ENCODE measurements at places on chromosomes 12 and 14. TPM values are rescaled to one million over a fixed set of nuclear protein-coding genes. Genes with fewer than 3 reads are reported as not detected.
A peak's percentile ranks its signal among the peaks of the same experiment; 100 is the strongest.

GRCh38 chr14:60863249-60863648 lies 117.6 kb downstream of the TRMT5 start:
- no peak for DNase-seq
- peaks cover 14% of the 10 kb centered on the region for H3K36me3 ChIP-seq
- no peak overlapping the region for H3K4me3 ChIP-seq

GRCh38 chr14:52692248-52692962 lies 3.0 kb downstream of the ERO1A start:
- H3K4me1 ChIP-seq, result peaks cover 66% of the 10 kb centered on the region
- peaks cover 52% of the 10 kb centered on the region for H3K36me3 ChIP-seq
- peak; percentile 78 for DNase-seq
- H3K27ac ChIP-seq, result peak overlapping the region; percentile 73

GRCh38 chr14:99225436-99226203 lies 46.4 kb downstream of the BCL11B start:
- DNase-seq, result no peak
- H3K27ac ChIP-seq, result peak overlapping the region; percentile 91
- peaks cover 92% of the 10 kb centered on the region for H3K4me1 ChIP-seq
- peaks cover 57% of the 10 kb centered on the region for H3K36me3 ChIP-seq
- peak overlapping the region; percentile 39 for H3K4me3 ChIP-seq

GRCh38 chr14:90759370-90760077 lies 56.7 kb downstream of the TTC7B start:
- DNase-seq, result no peak
- peak overlapping the region; percentile 73 for H3K4me3 ChIP-seq
- peaks cover 14% of the 10 kb centered on the region for H3K4me1 ChIP-seq
- H3K27me3 ChIP-seq, result peaks cover 30% of the 10 kb centered on the region
- peaks cover 3% of the 10 kb centered on the region for H3K36me3 ChIP-seq

DNA sequence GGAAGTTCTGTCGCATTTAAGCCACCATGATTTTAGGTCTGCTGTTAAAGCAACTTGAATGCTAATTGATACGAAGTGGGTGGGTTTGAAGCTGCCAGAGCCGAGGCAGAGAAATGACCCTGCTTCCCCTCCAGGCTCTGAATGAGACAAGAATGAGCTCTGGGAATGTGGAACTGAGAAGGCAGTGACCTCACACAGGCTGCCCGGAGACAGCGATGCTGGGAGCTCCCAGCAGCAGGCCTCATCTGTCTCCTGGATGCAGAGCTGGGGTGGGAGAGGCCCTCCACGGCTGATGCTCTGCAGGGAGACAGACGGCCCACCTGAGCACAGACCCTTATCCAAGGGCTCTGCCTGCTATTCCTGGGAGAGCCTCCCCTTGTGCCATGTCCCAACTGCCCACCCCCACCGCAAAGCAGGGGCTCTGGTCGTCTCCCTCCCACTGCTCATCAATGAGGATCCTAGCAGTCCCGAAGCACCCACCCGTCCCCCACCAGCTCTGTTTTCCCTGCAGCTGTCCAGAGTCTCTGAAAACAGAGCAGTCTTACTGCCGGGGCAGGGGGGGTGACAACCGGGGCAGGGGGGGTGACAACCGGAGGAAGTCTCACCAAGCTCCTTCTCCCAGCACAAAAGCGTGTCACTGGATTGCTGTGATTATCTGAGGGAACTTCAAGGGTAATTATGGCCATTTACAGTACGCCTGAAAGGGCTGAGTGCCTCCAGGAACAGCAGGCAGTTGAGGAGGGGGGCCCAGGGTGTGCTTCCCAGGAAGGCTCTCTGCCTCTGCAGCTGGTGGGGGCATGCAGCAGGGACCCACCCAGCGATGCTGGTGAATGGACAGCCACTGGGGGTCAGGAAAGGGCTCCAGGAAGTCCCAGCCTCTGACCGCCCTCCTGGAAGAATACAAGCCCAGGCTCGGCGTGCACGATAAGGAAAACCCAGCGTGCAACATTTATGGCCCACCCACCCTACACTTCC lies 67.8 kb downstream of the CHGA start:
- H3K27me3 ChIP-seq, result no peaks in the 10 kb centered on the region
- peaks cover 5% of the 10 kb centered on the region for H3K36me3 ChIP-seq
- no peak for DNase-seq
- H3K27ac ChIP-seq, result no peak overlapping the region

Gene POTEG
- not detected for total RNA-seq

- H3K36me3 ChIP-seq, result no peaks in the 10 kb centered on the region
- no peak overlapping the region for H3K27ac ChIP-seq
- DNase-seq, result no peak
- no peaks in the 10 kb centered on the region for H3K27me3 ChIP-seq
Observed at GRCh38 chr12:96811083-96811482, 96.0 kb upstream of the NEDD1 start.

- H3K27me3 ChIP-seq, result no peaks in the 10 kb centered on the region
- H3K4me3 ChIP-seq, result no peak overlapping the region
- no peaks in the 10 kb centered on the region for H3K4me1 ChIP-seq
- H3K36me3 ChIP-seq, result no peaks in the 10 kb centered on the region
- DNase-seq, result no peak
Observed at GRCh38 chr14:44417809-44418208, 89.3 kb downstream of the FSCB start.

- DNase-seq, result no peak
- H3K4me1 ChIP-seq, result no peaks in the 10 kb centered on the region
- no peak overlapping the region for H3K27ac ChIP-seq
- peaks cover 95% of the 10 kb centered on the region for H3K27me3 ChIP-seq
Observed at GRCh38 chr12:114400361-114400811, 5.6 kb downstream of the TBX5 start.

DNA sequence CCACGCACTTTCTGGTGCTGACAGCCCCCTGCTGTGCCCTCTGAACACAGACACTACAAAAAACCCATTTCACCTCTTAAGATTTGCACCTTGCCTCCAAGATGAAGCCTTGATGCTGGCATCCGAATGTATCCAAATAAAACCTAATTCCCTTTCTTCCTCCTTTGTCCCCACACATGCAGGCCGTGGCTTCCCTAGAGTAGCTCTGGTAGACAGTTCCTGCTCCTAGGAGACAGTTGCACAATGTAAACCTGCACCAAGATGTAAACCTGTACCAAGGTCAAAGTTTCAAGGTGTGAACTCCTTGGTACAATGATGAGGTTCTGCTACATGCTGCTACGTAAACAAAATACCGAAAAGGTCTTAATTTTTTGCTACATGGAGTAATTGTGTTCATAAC lies 625 bp upstream of the ABHD12B start:
- DNase-seq, result no peak
- peaks cover 82% of the 10 kb centered on the region for H3K27me3 ChIP-seq
- no peak overlapping the region for H3K27ac ChIP-seq
- H3K36me3 ChIP-seq, result no peaks in the 10 kb centered on the region

GRCh38 chr12:93390031-93390430 lies 12.3 kb downstream of the NUDT4 start:
- H3K36me3 ChIP-seq, result peaks cover 36% of the 10 kb centered on the region
- no peak overlapping the region for H3K27ac ChIP-seq
- peaks cover 35% of the 10 kb centered on the region for H3K4me1 ChIP-seq

GRCh38 chr14:88196925-88197324 lies 126.1 kb downstream of the KCNK10 start:
- no peaks in the 10 kb centered on the region for H3K36me3 ChIP-seq
- H3K4me1 ChIP-seq, result no peaks in the 10 kb centered on the region
- H3K4me3 ChIP-seq, result no peak overlapping the region
- DNase-seq, result peak; percentile 9

DNA sequence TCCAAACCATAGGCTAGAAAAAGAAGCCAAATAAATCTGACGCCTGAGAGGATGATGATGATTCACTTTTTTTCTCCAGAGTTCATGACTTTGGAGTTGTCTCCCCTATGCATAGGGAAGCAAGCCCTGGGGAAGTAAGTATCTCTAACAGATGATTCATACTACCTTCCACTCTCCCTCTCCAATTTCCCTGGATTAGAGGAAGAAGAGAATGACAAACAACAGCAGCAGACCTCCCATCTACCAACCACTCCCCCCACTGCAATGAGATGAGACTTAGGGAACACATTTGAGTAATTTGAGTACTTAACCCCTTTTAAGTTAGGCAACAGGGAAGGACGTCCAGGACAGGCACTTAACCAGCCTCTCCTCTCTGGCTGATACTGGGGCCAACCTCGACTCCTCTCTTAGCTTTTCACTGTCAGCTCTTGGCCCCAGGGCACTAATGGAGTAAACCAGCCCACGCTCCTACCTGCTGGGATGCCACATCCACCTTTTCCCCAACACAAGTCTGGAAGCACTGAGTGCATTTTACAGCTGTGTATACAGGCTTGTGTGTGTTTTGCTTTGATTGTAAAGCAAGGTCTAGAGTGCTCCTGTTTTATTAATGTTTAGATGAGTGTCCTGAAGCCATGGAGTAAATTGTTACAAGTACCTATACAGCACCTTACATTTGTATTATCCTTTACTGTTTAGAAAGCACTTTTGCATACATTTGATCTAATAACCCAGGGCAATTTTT lies 180.7 kb downstream of the PHLDA1 start:
- peaks cover 7% of the 10 kb centered on the region for H3K36me3 ChIP-seq
- DNase-seq, result no peak
- peaks cover 27% of the 10 kb centered on the region for H3K27me3 ChIP-seq
- no peak overlapping the region for H3K4me3 ChIP-seq

DNA sequence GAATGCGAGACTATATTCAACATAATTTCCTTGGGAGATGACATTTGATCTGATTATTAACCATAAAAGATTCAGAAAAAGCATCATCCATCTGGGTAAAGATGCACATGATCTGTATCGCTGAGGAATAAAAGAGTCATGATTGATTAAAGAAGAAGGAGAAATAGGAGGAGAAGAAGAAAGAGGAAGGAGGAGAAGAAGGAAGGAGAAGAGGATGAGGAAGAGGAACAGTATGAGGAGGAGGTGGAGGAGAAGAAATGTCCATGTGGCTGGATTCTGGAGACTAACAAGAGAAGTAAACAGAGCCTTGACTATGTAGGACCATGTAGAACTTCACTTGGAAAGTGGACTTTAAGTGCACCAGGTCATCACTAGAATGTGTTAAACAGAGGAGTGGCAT lies 947.4 kb downstream of the LRFN5 start:
- H3K27ac ChIP-seq, result no peak overlapping the region
- no peaks in the 10 kb centered on the region for H3K27me3 ChIP-seq
- no peaks in the 10 kb centered on the region for H3K36me3 ChIP-seq

- peaks cover 17% of the 10 kb centered on the region for H3K27me3 ChIP-seq
- no peaks in the 10 kb centered on the region for H3K4me1 ChIP-seq
- no peak overlapping the region for H3K27ac ChIP-seq
- no peak overlapping the region for H3K4me3 ChIP-seq
- no peaks in the 10 kb centered on the region for H3K36me3 ChIP-seq
Observed at GRCh38 chr14:88995437-88996198, 171.2 kb downstream of the TTC8 start.

Gene GPR84
- total RNA-seq, result 0.32 TPM

GRCh38 chr12:45439039-45439438 lies 223.1 kb downstream of the ANO6 start:
- no peak overlapping the region for H3K4me3 ChIP-seq
- H3K36me3 ChIP-seq, result no peaks in the 10 kb centered on the region
- no peak for DNase-seq

GRCh38 chr12:122813310-122813713 lies 21.9 kb upstream of the HIP1R start:
- peaks cover 6% of the 10 kb centered on the region for H3K4me1 ChIP-seq
- no peaks in the 10 kb centered on the region for H3K36me3 ChIP-seq
- no peak for DNase-seq
- H3K27me3 ChIP-seq, result no peaks in the 10 kb centered on the region
- H3K4me3 ChIP-seq, result no peak overlapping the region
- no peak overlapping the region for H3K27ac ChIP-seq

All from activated CD8-positive, alpha-beta memory T cell treated with anti-CD3 and anti-CD28 coated beads, Interleukin-2, amount 10 ng/mL, durations not matched to agents 7 days and 5 days (primary cell).